ENCODE measurements at places on chromosomes 4 and X.

GRCh38 chr4:186946682-186947294, 223.1 kb upstream of the FAT1 start:
- DNase-seq: no peak

DNA sequence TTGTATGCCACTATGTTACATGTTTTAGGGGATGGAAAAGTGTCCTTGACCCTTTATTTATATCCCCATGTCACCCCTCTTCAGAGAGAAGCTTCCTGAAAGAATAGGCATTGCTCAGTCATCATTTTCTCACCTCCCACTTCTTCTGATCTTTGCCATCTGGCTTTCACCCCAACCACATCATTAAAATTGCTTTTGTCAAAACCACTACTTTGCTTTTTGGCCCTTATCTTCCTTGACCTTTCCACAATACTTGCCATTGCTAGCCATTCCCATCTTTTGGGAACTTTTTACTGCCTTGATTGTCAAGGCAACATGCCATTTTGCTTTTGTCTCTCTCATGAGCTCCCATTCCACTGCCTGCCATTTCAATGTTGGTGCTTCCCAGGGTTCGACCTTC, 14.9 kb upstream of the FAM9B start:
- no peak for DNase-seq

DNA sequence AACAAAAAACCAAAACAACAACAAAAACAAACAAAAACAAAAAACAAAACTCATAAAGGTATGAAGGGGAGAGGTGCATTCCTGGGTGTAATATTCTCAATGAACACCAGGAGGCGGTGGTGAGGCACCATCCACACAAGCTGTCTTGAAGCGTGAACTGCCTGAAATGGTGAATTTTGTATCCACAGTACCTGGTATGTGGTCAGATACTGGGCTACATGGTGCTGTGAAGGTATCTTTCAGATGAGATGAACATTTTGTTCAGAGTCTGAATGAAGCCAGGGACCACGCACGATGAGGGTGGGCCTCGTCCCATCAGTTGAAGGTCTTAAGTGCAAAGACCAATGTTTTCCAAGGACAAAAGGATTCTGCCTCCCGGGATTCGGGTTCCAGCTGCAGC, 58.5 kb downstream of the ASMT start:
- no peak for DNase-seq

DNA sequence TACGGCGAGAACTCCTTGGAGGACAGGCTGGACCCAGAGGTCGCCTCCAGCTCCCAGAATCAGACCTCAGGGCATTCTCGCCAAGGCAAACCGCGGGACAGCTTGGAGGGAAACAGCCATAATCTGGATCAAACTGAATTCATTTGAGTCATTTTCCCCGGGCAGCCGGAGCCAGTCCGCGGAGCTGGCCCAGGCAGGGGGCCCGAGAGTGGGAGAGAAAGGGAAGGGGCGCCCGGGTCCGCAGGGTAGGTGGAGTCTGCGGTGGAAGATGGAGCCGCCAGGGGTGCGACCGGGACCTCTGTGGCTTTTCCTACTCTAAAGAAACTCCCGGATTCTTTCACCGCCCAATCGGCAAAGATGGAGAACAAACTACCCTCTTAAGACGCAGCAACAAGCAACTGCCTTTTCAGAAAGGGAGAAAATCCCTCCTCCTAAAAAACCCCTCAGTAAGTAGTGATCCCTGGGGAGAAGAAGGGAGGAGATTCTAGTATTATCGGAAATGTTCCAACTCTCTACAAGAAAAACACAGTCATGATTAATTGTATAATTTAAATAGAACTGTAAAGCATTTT, 5.2 kb downstream of the NKX3-2 start:
- no peak for DNase-seq

GRCh38 chrX:39875834-39876628, 221.7 kb downstream of the BCOR start:
- DNase-seq: no peak

GRCh38 chr4:16860516-16860915, 37.9 kb downstream of the LDB2 start:
- no peak for DNase-seq

- DNase-seq: no peak
Measured at GRCh38 chr4:142683997-142684396, 162.1 kb downstream of the INPP4B start.

DNA sequence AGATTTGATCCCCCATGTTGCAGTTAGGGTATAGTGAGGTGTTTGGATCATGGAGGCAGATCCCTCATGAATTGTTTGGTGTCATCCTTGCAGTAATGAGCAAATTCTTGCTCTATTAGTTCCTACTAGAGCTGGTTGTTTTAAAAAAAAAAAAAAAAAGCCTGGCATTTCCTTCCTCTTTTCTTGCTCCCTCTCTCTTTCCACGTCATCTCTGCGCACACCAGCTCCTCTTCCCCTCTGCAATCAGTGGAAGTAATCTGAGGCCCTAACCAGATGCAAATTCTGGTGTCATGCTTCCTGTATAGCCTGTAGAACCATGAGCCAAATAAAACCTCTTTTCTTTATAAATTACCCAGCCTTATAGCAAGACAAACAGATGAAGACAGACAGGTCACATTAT, 24.5 kb downstream of the WDR17 start:
- DNase-seq: no peak

DNA sequence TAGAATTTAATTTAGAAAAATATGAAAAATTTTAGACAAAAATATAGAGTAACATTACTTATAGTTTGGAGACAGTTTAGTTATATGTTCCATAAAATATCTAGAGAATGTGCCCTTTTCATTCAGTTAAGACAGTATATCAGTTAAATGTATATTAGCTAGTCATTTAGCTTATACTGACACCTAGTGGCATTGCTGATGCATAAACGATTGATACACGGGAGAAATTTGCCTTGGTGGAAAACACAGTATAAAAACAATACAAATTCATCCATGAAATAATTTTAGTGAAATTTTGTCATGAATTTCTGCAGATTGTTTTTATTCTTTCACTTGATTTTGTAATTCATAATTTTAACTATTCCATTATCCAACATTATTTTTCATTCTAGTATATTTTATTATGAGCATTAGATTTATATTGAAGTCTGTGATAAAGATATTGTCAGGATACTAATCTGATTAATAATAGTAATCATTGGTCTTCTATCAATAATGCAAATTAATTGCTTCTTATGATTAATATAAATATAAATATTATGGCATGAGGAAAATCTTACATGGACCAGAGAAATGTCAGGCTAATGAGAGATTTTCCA, 219.0 kb downstream of the TLL1 start:
- no peak for DNase-seq

DNA sequence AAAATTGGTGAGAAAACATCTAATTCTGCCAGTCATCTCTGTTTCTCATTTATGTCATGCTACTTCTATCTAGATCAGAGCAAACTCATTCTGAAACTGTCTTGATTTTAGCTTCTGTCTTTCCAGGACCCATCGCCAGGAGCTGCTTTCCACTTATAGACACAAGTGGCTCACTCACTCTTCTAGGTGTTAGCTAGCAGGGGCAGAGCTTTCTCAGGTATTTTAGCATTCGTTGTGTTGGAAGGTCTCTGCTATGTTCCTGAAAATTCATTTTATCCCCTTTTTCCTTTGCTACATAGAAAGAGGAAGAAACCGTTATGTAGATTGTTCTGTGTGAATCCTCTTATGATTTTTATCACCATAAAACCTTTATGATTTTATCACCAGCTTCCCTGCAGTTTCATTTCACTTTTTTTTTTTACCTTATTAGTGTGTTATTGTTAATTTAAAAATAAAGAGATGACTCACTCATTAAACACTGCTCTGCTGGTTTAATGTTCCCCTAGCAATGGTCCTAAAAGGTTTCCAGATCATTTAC, 246.6 kb upstream of the AADAT start:
- DNase-seq: no peak

DNA sequence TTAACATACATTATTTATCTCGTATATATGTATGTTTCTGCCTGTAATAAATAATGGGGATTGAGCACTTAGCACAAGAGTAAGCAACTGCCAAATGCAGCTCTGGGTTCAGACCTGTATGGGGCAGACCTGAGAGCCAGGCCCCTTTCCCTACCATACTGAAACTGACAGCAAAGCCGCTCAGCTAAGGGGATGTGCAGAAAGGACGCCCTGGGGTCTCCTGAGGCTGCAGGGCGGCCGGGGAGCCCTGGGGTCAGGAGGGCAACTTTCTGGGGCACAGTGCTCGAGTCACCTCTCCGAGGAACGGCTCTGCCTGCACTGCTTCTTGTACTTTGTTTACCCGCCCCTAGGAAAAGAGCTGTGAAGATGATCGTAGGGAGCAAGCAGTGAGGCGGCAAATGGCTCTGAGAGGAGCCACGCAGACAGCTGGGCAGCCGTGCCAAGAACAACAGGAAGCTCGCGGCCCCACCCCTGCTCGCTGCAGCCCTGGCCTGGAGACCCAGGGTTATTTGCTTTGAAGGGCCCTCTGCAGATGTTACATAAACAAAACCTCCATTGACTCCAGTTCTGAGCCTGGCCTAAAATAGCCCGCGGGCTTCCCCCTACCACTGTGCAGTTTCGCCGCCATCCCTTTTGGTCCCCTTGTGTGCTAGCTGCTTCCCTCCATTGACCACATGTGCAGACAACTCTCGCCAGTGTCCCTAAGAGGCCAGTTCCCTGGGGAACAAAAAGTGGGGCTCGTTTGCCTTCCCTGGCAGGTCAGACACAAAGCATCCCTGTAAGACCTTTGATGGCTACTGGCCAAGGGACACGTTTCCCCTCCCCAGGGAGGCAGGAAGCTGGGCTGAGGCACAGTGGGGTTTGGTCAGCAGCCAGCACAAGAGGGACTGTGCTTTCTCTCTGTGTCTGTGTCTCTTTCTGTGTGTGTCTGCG, 111.3 kb upstream of the LNX1 start:
- DNase-seq: no peak

DNA sequence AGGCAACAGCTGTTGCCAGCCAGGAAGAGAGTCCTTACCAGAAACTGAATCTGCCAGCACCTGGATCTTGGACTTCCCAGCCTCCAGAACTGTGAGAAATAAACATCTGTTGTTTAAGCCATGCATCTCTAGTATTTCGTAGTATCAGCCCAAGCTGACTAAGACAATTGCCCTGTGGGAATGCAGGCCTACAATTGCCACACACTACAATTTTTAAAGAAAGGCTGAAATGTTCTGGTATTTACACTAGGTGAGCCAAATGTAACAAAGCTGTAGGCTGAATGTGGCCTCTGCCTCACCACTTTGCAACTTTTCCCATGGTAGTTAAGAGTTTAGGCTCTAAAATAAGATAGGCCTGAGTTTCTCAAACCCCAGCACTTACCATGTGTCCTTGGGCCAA, 59.1 kb downstream of the SPATA18 start:
- no peak for DNase-seq

DNA sequence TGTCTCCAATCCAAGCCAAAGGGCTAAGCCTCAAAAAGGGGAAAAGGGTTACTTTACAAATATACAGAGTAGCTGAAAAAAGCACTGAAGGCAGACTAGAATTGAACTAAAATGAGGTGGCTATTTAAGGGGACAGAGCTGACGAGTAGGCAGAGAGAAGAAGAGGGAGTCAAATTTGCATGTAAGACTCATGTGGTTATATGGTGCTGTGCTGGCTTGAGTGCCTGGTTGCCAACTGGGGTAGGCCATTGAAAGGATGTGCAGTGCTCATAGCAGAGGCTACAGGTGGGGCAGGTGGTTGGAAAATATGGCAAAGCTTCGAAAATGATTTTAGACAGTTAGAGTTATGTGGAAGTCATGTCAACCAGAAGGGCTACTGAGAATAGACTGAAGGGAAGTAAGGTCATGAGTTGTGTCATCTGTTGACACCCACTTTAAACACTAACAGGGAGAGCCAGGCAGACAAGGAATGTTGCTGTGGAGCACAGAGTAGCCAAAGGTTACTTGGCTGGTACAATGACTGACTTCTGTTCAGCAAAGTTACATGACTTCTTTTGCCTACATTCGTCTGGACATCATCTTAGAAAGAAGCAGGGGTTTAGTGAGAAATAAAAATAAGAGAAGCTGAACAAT, 1210.4 kb downstream of the ADGRL3 start:
- no peak for DNase-seq

Data from natural killer cell (primary cell).